Stimulated activated CD8-positive, alpha-beta memory T cell treated with anti-CD3 and anti-CD28 coated beads, Interleukin-15, amount 100 ng/mL, for 4 hours (primary cell): ENCODE measurements at places on chromosomes 1 and 21.
A peak's percentile ranks its signal among the peaks of the same experiment; 100 is the strongest.

DNA sequence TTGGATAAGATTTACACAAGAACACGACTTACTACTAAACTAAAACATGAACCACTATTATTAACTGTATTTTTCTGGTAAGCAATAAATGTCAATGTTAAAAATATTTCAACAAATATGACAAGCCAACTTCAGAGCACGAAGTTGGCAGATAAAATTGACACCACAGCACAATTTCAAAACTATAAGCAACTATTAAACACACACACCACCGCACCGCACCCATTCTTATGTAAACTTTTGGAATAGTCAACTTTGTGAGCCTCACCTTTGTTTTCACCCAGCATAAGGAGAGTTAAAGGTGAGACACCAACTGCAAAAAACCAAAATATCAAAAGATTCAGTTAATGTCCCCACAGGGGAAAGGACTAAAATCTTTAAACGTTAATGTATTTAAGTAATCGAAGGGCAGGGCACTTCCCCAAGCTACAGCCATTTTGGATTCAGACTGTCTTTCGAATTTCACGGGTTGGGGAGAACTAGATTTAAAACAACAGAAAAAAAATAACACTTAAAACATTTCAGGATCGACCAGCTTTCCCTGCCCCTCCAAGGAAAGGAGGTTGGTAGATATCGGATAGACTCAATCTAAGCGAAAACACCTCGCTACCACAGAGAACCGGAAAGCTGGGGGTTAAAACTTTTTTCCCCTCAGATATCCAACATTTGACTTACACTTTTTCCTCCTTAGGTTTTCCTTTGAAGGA, 872 bp downstream of the GPBP1L1 start:
- no peak for DNase-seq

DNA sequence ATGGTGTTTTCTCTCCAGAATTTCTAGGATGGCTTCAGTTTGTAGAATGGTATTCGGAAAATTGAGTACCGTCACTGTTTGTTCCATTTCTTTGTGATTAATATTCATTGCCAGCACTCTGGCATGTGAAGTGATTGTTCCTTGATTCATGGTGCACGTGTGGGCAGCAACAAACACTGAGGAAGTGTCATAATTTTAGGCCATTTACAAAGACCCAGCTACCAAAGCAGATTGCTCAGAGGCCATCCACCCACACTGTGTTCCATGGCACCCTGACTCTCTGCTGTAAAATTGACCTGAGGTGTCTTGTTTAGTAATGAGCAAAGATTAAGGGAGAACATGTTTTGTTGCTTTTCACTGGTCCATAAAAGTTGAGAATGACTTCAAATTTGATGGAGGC, 250.9 kb upstream of the FMN2 start:
- no peak for DNase-seq

- no peak for DNase-seq
Observed at GRCh38 chr1:29688471-29689365, 452.4 kb downstream of the PTPRU start.

DNA sequence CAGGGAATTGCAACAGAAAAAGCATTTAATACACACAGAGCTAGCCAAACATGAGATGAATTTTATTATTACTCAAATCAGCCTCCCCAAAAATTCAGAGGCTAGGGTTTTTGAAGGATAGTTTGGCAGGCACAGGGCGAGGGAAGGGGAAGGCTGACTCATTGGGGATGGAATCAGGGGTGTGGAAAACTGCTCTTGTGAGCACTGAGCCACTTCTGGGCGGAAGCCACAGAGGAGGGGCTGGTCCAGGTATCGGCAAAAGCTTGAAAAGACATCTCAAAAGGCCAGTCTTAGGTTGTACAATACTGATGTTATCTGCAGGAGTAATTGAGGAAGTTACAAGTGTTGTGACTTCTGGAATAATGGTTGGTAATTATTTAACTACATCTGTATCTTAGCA, 109.4 kb downstream of the TLR5 start:
- no peak for DNase-seq

DNA sequence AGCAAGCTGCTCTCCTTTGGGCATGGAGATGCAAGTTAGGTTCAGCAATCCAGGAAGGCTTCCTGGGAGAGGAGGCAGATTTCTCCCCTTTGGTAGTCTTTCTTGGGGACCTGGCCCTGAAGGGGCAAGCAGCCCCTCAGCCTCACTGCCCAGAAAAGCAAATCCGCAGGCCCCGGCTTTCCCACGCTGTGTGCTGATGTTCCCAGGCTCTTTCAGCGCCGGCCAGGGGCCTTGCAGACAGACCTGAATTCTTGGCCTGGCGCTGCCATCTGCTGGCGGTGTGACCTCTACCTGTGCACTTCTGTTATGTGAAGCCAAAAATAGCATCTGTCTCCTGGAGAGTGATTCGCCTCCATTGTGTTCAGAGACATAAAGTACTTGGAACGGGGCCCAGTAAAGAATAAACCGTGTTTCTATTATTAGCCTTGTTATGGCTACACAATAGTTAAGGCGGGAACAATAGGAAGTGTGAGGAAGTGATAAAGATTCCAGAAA, 64.8 kb downstream of the ALPL start:
- no peak for DNase-seq

DNA sequence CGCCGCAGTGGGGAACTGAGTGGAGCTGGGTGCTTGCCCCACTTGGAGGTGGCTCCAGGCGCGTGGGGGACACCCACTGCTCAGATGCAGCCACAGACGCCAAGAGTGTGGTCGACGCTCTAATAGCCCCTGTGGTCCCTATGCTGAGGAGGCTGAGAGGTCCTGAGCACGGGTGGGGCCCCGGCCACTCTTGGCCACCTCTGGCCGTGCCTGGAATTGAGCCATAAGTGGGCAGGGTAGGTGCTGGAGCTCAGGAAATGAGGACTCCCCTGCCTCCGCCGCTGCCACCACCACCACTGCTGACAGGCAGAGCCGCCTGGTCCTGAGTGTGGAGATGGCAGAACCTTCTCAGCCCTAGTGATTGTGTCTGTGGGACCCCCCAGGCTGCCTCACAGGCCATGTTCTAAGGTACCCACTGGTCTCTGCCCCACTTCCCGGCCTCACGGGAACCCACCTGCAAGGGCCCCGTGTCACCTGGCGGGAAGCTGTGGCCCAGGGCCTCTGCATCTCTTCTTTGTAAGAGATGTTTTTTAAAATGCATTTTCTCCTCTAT, 34.6 kb upstream of the DIP2A start:
- no peak for DNase-seq

GRCh38 chr1:201715351-201715750, 113.6 kb upstream of the IPO9 start:
- no peak for DNase-seq

DNA sequence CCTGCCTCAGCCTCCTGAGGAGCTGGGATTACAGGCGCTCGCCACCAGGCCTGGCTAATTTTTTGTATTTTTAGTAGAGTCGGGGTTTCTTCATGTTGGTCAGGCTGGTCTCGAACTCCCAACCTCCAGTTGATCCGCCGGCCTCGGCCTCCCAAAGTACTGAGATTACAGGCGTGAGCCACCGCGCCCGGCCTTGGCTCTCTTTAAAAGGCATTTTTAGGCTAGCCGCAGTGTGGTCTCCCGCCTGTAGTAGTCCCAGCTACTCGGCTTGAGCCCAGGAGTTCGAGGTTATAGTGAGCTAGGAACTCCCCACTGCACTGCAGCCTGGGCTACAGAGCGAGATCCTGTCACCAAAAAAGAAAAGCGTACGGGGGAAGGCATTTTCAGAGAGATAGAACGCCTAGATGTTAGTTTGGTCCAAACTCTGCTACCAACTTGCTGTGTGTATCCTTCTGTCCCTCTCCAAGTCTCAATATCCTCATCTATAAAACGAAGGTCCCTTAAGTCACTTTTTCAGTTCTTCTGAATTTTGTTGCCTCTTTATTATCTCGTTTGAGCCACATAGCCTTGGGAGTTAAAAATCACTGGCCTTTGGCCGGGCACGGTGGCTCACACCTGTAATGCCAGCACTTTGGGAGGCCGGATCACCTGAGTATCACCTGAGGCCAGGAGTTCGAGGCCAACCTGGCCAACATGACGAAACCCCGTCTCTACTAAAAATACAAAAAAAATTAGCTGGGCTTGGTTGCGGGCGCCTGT, 734 bp downstream of the MED18 start:
- DNase-seq, result peak; percentile 17

GRCh38 chr1:210239349-210240111, 6.9 kb downstream of the SERTAD4 start:
- DNase-seq, result no peak

- DNase-seq, result no peak
Observed at GRCh38 chr1:172601046-172601630, 57.8 kb upstream of the FASLG start.

- DNase-seq, result no peak
Observed at GRCh38 chr1:153752072-153752471, 23.1 kb upstream of the SLC27A3 start.

- DNase-seq, result no peak
Observed at GRCh38 chr1:202551683-202552082, 158.6 kb downstream of the SYT2 start.

- no peak for DNase-seq
Observed at GRCh38 chr21:40129809-40130208, 262.6 kb downstream of the PCP4 start.

DNA sequence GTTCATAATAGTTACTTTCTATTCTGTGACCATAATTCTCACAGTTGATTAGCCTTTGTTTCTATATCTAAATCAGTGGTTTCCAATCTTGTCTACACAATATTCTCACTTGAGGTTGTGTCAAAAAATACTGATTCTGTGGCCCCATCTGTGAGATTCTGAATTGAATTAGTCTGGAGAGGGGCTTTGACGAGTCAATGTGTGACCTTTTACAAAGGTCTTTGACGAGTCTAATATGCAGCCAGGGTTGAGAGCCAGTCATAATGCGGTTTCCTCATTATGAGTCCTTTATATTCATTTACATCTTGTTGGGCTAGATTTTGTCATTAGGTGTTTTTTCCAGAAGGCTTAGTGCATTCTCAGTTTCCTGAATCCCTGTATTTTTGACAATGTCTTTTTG, 19.7 kb downstream of the FCRL5 start:
- no peak for DNase-seq

DNA sequence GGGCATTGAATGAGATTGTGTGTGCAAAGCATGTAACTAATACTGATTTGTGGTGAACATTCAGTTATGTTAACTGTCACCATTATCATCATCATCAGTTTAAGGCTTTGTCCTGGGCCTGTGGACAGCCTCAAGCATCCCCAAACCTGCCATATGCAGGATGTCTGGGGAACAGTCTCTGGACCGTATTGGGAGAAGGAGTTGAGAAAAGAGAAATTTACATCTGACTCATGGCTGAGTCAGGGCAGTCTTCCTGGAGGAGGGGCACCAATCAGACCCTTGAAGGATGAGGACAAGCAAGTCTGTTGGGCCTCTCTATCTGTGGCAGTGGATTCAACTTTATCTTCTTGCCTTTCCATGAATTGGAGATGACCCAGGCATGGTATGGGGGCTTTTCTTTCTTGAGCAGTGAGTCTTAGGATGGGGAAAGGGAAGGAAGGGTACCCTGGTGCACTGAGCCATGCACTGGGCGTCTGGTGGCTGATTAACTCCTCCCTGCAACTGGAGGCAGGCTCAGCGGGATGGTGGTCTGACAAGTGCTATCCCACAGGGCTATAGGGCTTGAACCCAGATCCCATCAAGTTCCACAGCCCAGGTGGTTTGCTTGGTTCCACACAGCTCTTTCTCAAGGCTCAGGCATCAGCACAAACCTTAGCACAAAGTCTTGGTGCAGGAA, 2.9 kb downstream of the PADI3 start:
- no peak for DNase-seq

GRCh38 chr1:232620356-232620969, 9.5 kb downstream of the SIPA1L2 start:
- DNase-seq, result no peak

- DNase-seq, result peak; percentile 54
Observed at GRCh38 chr1:27940297-27940696, 5.5 kb downstream of the SMPDL3B start.

- DNase-seq, result no peak
Observed at GRCh38 chr1:247409869-247410544, 6.0 kb upstream of the NLRP3 start.

DNA sequence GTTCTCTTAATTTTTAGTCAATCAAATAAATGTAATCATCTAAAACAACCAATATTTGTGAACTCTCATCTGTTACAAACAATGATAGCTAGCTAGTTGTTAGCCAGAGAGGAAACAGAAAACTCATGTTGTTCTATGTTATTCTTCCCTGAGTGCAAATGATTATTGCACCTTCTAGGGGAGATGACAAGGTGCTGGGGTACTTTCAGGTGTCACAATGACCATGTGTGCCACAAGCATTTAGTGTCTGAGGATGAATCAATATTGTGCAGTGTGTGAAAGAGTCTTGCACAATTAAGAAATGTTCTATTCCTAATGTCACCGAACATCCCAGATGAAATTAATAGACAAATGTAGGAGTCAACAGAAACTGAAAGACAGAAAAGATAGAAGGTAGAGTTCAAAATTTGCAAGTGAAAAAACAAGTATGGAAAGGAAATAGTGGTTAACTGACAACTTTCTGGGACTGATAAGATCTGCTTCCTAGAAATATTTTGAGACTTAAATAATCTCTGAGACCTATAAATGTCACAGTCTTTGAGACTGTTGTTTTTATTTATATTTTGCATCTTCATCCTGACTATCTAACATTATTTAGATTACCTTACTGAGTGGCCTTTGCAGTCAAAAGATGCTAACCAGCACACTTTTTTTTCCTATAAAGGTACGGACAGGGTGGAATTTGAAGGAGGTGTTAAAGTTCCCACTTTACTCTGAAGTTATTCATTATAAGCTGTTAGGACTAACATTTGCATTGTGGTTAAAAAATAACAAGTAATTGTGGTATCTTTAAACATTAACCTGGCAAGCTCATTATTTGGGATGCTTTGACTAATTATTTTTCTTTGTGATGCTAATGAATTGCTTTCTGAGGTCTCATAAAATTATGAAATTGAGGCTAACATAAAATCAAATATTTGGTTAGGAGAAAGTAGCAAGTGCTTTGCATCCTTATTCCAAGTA, 21.6 kb upstream of the DPYD start:
- DNase-seq, result no peak

DNA sequence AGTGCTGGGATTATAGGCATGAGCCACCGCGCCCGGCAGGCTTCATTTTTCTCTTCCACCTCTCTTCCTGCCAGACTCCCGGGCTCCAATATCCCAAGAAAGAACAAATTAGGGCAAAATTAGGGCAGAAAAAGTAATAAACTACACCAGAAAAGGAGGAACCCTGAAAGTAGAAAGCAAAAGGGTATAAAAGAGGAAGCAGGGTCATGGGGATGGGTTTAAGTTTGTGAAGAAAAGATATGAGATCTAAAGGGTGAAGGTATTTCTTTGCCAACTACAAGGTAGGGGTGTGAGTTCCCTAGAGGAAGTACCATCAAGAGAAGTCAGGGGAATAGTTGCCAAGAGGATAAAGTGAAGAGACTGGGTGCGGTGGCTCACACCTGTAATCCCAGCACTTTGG, 9.9 kb downstream of the PTPN22 start:
- DNase-seq, result no peak

GRCh38 chr1:62429581-62429980, 7.3 kb upstream of the USP1 start:
- DNase-seq, result no peak

GRCh38 chr21:30758306-30758705, 3.1 kb upstream of the KRTAP21-1 start:
- no peak for DNase-seq
